ELF-1 (cell line): ENCODE measurements at places on chromosomes 16 and 17.

DNA sequence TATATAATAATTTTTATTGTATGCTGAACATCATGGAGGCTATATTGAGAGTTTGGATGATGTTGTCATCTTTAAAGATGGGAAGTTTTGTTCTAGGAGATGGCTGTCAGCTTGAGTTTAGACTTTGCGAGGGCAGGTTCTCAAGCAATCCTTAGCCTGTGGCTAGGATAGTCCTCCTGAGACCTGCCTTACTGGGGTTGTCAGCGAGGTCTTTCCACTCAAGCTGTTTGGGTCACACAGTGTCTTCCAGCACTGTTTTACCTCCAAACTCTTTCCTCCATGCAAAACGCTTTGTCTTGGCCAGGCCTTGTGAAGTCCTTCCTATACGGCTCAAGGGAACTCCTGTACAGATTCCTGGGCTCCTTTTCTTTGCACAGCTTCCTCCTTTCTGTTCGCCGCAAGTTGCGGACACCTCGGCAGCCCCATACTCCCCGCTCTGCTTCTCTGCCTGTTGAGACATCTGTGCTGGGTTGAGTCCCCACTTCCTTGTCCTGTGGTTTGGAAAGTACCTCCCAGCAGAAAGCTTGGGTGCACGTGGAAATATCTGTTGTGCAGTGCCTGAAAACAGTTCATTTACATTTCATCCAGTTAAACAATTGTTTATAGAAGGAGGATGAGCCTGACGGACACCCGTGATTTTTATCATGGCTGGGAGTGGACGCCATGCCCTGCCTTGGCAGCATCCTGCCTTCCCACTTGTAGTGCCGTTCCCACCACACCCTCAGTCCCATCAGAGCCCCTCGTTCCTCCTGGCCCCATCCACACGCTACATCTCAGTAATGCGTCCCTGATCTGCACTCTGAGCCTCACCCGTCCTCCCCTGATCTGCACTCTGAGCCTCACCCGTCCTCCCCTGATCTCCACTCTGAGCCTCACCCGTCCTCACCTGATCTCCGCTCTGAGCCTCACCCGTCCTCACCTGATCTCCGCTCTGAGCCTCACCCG, 55.0 kb upstream of the CBFA2T3 start:
- DNase-seq, result no peak

DNA sequence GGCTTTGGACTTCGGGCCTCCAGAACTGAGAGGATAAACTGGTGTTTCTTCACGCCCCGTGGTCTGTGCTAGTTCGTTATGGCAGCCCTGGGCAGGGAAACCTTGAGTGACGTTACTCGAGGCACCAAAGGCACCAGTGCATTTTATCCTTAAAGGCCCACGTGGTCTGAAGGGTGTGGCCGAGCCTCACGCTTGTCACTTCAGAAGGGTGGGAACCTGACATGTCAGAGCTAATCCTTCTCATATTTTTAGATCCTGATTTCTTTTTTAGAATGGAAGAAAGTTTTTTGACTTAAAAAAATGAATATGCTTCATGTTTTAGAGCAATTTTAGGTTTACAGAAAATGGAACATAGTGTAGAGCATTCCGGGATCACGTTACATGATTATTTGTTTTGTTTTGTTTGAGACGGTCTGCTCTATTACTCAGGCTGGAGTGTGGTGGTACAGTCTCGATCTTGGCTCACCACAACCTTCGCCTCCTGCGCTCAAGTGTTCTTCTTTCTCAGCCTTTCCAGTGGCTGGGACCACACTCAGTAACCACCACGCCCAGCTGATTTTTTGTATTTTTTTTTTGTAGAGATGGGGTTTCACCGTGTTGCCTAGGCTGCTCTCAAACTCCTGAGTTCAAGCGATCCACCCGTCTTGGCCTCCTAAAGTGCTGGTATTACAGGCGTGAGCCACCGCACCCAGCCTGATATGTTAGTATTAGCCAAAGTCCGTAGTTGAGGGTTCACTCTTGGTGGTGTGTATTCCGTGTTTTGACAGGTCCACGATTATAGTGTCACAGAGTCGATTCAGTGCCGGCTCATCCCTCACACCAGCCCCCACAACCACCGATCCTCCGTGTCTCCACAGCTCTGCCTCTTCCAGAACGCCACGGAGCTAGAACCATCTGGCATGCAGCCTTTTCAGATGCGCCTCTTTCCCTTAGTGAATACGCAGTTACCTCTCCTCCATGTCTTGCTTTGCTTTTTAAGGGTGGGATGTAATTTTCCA, 47.9 kb downstream of the RAB11FIP3 start:
- no peak for DNase-seq

GRCh38 chr16:9351440-9351839, 260.0 kb downstream of the HAPSTR1 start:
- no peak for DNase-seq

DNA sequence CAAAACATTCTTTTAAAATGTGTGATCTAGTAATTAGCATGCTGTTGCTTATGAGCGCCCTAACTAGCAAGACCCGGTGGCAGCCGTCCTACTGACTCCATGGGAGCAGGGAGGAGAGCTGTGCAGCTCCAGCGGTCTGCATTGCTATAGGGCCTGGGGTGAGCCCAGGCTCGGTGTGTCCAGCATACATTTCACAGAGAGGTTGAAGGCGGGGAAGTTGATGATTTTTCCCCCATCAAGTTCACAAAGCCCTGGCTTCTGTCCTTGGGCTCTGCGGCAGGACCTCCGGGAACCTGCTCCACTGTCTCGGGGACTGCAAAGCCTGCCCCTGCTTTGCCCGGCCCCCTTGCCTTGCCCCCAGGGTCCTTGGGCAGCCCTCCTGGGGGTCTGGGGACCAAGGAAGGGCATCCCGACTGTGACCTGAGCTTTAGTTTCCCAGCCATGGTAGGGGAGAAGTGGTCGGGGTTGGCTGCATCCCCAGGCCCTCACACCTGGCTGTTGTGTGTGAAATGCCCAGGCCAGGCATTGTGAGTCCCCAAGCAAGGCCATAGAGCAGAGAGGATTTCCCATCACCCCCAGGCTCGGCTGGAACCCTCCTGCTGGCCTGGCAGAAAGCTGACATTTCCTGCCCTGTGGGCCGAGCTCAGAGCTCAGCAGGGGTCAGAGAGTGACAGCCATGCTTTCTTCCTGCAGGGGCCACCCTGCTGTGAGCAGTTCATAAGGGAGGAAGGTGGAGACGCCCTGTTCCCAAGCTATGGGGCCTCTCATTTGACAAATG, 24.8 kb downstream of the KCNJ12 start:
- DNase-seq, result peak; percentile 43

DNA sequence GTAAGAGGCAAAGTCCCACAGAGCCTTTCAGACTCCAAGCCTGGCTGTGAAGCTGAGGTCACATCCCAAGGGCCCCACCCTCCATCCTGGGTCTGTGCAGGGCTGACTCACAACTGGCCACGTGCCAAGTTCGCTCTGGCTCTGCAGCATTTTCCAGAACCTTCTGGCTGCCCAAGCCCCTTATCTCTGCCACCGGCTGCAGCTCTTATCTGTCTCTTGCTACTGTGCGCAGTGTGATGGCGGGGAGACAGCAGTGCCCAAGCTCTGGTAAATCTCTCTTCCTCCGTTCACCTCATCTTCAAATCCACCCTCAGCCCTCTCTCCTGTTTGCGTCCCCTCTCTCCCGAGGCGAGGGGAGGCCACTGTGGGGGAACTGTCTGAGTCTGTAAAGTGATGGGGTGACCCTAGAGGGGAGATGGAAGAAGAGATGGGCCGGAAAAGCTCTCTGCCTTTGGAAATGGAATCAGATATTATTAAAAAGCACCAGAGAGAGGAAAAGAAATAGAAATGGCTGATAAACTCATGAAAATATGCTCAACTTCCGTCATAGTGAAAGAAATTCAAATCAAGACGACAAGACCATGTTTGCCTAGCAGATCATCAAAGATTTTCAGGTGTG, 162.7 kb upstream of the CDC42EP4 start:
- DNase-seq, result peak; percentile 34

DNA sequence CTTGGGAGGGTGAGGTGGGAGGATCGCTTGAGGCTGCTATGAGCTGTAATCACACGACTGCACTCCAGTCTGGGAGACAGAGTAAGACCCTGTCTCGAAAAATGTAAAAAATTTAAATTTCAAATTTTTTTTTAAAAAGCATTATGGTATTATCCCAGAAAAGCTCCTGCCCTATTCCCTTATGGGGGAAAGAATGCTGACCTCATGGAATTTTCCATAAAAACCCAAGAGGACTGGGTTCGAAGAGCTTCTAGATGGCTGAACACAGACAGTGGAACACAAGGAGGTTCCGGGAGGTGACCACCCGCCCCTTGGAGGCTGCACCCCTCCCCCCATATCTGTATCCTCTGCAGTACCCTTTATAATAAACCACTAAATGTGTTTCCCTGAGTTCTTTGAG, 4.0 kb downstream of the EIF4A3 start:
- DNase-seq, result no peak

DNA sequence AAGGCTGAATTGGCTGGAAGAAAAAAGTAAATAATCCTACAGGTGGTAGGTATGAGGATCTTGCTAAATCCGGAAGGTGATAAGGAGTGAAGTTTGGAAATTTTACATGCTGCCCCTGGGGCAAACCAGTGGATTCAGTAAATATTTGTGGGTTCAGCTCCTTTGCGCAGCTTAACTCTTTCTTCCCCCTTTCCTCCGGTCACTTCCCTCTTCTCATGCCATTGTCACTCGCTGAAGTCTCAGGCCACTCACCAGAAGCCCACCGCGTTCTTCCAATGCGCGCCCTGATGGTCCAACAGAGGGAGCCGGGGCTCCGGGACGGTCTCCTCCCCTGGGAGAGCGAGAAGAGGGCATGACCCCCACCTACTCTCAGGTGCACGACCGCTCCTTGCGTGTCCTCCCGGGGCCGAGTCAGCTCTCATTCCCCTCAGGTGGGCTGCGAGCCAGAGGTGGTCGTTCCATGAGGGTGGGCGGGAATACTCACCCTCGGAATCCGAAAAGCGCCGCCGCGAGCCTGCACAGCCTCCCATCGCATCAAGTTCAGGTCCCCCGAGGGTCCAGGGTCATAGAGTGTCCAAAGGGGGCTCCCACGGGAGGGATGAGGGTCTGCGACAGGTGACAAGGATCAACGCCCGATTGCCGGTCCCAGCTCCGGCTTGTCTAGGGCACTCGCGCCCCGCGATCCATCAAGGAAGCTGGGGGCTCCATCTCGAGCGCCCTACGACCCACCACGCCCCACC, 474 bp downstream of the CLN3 start:
- DNase-seq, result peak; percentile 56

DNA sequence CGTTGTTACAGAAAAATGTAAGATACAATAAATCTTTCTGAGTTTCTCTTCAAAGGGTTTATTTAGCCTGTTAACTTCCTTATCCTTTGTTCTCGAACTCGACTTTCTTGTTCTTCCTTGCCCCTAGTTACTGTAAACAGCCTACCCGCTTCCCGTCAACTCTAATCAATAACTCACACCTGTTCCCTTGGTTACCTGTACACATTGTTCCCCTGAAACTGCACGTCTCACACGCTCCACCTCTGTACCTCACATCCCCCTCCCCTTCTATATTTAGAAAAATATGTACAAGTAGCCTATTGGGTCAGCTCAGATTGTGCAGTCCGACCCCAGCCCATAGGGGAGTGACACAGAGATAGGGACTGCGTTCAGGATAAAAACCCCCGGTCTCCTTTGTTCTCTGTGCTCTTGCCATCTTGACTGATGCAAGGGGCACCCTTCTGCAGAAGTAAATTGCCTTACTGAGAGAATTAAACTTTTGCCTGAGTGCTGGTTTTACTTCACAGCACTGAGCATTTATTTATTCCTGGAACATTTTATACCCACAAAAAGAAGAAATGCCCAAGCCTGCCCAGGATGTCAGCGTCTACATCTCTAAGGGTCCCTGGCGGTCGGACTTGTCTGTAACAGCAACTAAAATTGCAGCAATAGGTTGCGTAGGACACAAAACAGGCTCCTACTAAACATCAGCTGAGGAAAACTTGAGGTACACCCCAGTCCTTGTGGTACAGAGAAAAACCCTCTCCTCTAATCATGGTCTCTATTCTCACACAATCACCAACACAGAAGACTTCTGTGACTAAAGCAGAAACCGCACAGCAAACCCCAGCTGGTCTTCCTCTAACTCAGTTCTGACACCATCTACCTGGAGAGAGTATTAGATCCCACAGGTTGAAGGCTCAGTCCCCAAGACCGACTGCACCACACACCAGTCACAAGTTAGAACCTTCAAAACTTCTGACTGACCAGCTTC, 11.3 kb downstream of the WDR45B start:
- peak; percentile 44 for DNase-seq

GRCh38 chr17:19249681-19250080, 12.5 kb downstream of the EPN2 start:
- no peak for DNase-seq

DNA sequence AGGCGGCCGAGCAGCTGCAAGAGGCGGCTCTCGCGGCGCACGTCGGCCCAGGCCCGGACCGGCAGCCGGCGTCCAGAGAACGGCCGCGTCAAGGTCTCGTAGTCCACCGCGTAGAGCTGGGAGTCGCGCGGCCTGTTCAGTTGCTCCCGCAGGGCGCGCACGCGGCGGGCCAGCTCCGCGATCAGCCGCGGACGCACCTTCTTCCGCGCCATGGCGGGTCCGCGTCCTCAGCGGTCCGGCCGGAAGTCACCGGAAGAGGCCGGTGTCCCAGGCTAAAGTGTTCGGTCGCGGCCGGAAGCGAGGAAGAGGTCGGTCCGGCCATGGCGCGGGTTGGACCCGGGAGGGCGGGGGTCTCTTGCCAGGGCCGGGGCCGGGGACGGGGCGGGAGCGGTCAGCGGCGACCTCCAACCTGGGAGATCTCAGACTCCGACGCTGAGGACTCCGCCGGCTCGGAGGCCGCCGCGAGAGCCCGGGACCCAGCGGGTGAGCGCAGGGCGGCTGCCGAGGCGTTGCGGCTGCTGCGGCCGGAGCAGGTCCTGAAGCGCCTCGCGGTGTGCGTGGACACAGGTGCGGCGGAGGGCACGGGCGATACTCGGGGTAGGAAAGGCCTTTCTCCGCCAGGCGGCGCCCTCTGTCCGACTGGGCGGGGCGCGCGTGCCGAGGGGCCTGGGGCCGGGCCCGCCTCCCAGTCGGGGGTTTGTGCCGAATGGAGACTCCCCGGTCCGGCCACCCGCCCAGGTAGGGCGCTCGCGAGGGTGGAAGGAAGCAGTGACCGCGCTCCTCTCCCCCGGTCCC, at the start of gene MRPS34:
Gene MRPS34 (minus strand): TSS at position 227 of the 795 bp plus-strand sequence. CDS start 15 bp downstream, at position 212.
- DNase-seq, result peak; percentile 92

DNA sequence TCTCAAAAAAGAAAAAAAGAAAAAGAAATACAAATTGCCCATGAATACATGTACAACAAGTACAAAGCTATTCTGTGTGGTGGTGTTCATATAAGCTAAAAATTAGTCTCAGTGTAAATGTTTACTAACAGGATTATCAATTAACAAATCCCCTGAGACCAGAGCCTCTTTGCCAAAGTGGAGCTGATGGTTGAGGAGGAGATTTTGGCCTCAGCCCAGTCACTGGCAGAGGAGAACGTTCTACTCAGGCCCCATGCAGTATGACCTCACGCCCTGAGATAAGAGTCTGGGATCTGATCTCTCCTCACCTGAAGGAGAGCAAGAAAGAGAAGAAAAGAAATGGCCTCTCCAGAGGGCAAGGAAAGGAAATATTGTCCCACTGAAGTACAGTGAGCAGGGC, 35.5 kb upstream of the NOL11 start:
- DNase-seq, result no peak
